ENCODE measurements at places on chromosomes 7 and 10. TPM values are rescaled to one million over a fixed set of nuclear protein-coding genes. Genes with fewer than 3 reads are reported as not detected.

- peaks cover 6% of the 10 kb centered on the region for H3K27me3 ChIP-seq
- no peaks in the 10 kb centered on the region for H3K36me3 ChIP-seq
- H3K4me3 ChIP-seq: no peak overlapping the region
- DNase-seq: no peak
Observed at GRCh38 chr7:16747102-16747501, 6.5 kb upstream of the TSPAN13 start.

BAG3 gene
- total RNA-seq: 27.6 TPM

DNA sequence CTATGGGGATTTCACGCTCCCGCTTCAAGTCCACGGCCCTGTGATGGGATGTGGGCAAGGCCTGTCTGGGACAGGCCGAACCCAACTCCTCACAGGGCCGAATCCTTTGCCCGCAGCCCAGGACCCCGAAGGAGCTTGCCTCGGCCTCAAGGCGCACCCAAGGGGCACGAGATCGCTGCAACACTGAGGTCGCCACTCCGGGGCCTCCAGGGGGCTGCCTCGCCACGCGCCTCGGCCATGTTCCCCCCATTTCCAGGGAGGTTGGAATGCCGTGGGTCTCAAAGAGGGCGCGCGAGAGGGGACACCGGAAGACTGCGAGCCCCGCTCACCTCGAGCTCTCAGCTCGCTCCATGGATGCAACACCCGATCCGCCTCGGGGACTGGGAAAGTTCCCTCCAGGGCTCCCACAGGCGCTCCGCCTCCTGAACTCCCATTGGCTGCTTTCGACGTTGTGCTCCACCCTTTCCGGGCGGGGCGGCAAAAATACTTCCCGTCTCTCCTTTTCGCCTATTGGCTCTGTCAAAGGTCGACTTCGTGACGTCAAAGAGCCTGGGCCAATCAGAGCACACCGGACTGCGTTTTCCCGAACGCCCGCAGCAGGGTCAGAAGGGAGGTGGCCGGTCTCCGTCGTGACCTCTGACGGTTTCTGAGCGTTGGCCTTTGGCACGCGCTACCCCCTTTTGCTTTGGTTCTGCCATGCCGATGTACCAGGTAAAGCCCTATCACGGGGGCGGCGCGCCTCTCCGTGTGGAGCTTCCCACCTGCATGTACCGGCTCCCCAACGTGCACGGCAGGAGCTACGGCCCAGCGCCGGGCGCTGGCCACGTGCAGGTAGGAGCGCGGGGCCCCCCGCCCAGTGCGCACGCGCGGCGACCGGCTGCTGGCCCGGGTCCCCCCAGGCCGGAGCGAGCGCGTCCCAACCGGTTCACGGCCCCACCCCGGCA, at the start of the genes AIMP2 and PMS2:
TSS of gene AIMP2 (plus strand) at position 605 of the 944 bp plus-strand sequence. CDS start at position 697, 92 bp downstream.
TSS of gene PMS2 (minus strand) at position 382 of the 944 bp plus-strand sequence. CDS start at position 352, 30 bp downstream.
- H3K36me3 ChIP-seq: peaks cover 12% of the 10 kb centered on the region
- peak within 1 kb of the TSS; percentile 96 for H3K27ac ChIP-seq
- peak; percentile 99 for DNase-seq
- H3K27me3 ChIP-seq: no peaks in the 10 kb centered on the region

GRCh38 chr7:75689246-75690099, 49.3 kb downstream of the HIP1 start:
- DNase-seq: no peak
- no peak overlapping the region for H3K4me3 ChIP-seq
- no peak overlapping the region for H3K27ac ChIP-seq

XPNPEP1 gene
- 87.3 TPM for total RNA-seq

DNA sequence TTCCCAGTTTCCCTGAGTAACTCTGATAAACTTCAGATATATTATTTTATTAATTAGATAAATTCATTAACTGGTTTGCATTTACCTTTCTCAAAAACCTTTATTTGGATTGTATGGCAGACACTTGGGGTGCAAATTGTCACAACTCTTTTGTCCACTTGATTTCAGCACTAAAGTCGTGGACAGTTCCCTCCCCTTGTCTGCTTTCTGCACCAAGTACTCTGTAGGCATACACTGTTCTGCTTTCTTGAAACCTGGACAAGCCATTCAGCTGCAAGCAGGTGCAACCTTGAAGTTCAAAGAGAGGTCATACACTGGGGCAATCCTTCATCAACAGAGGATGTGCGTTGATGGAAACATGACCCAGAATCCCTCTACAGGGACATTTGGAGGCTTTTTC, 162.9 kb downstream of the ARL5B start:
- H3K4me3 ChIP-seq: no peak overlapping the region
- no peaks in the 10 kb centered on the region for H3K36me3 ChIP-seq
- DNase-seq: peak; percentile 7
- no peaks in the 10 kb centered on the region for H3K27me3 ChIP-seq

KLLN gene
- total RNA-seq: 1.1 TPM

DNA sequence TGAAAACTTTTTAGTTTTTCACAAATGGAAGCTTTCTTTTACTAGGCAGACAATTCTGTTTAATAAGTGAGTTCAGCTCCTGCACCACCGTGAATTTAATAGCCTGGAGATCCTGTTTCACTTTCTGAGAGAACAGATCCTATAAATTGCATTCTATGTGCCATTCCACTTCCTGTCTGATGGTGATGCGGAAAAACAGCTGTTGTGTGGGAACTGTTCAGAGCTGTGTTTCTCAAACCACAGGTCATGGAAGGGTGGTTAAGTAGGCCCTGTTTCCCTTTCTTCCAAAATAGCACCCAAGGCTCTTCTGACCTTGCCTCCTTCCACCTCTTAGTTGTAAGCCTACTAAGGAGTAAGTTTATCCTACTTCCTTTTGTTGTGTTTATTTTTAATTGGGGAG, 97.2 kb upstream of the DKK1 start:
- H3K4me3 ChIP-seq: no peak overlapping the region
- no peaks in the 10 kb centered on the region for H3K36me3 ChIP-seq
- no peaks in the 10 kb centered on the region for H3K4me1 ChIP-seq
- H3K27ac ChIP-seq: no peak overlapping the region

AKR1C1 gene
- 0.89 TPM for total RNA-seq

- no peaks in the 10 kb centered on the region for H3K27me3 ChIP-seq
- H3K4me3 ChIP-seq: no peak overlapping the region
- no peak overlapping the region for H3K27ac ChIP-seq
- no peak for DNase-seq
Observed at GRCh38 chr7:68619526-68619925, 978.7 kb upstream of the AUTS2 start.

- no peaks in the 10 kb centered on the region for H3K27me3 ChIP-seq
- H3K36me3 ChIP-seq: peaks cover 30% of the 10 kb centered on the region
- H3K4me3 ChIP-seq: no peak overlapping the region
- no peak overlapping the region for H3K27ac ChIP-seq
- H3K4me1 ChIP-seq: peaks cover 57% of the 10 kb centered on the region
- no peak for DNase-seq
Observed at GRCh38 chr7:23523486-23524075, 8.2 kb downstream of the TRA2A start.

DNA sequence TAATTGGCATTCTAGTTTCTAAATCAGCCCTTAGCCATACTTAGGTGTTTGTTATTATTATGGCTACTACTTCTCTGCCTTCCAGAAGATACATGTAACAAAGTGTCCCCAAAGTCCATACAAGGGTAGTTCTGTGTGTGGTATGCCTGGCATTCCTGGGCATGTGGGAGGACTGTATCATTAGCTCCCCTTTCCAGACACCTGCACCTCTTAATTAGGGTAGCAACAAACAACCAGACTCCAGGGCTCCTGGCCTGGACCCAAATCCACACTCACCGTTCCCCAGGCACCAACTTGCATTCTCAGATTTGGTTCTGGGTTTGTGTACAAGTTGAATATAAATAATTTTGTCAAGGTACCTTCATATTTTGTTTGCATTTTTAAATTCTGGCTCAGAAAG, 15.5 kb upstream of the CALD1 start:
- H3K4me1 ChIP-seq: peaks cover 5% of the 10 kb centered on the region
- H3K27me3 ChIP-seq: no peaks in the 10 kb centered on the region
- no peaks in the 10 kb centered on the region for H3K36me3 ChIP-seq
- DNase-seq: no peak
- no peak overlapping the region for H3K4me3 ChIP-seq

CFAP70 gene
- 0.57 TPM for total RNA-seq

GRCh38 chr7:24916463-24917040, 63.4 kb downstream of the OSBPL3 start:
- no peak for DNase-seq
- peaks cover 57% of the 10 kb centered on the region for H3K36me3 ChIP-seq
- peaks cover 91% of the 10 kb centered on the region for H3K4me1 ChIP-seq
- H3K4me3 ChIP-seq: no peak overlapping the region
- peak overlapping the region; percentile 48 for H3K27ac ChIP-seq

- no peaks in the 10 kb centered on the region for H3K27me3 ChIP-seq
- no peak for DNase-seq
- no peaks in the 10 kb centered on the region for H3K4me1 ChIP-seq
- H3K27ac ChIP-seq: no peak overlapping the region
Observed at GRCh38 chr7:134473861-134474291, 15.0 kb upstream of the AKR1B1 start.
